ENCODE measurements at places on chromosomes 2 and 18.

DNA sequence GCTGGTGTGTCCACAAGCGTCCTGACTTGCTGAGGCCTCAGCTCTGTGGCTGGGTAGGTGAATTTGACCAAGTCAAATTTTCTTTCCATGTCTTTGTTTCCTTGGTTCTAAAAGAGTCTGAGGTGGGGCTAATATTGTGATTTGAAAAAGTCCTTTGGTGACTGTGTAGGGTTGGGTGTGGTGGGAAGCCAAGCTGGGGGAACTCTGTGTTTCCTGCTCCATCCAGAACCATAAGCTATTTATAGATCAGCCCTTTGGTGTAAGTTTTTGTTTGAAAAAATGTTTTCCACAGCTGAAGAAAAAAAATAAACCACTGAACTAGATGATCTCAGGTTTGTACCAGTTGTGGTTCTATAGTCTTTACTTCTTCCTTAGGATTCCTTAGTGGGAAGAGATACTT lies 462.7 kb downstream of the TGIF1 start:
- no peak for DNase-seq

GRCh38 chr18:13271302-13271911 lies 52.8 kb downstream of the LDLRAD4 start:
- no peak for DNase-seq

- no peak for DNase-seq
Observed at GRCh38 chr18:13211534-13211933, 7.0 kb upstream of the LDLRAD4 start.

DNA sequence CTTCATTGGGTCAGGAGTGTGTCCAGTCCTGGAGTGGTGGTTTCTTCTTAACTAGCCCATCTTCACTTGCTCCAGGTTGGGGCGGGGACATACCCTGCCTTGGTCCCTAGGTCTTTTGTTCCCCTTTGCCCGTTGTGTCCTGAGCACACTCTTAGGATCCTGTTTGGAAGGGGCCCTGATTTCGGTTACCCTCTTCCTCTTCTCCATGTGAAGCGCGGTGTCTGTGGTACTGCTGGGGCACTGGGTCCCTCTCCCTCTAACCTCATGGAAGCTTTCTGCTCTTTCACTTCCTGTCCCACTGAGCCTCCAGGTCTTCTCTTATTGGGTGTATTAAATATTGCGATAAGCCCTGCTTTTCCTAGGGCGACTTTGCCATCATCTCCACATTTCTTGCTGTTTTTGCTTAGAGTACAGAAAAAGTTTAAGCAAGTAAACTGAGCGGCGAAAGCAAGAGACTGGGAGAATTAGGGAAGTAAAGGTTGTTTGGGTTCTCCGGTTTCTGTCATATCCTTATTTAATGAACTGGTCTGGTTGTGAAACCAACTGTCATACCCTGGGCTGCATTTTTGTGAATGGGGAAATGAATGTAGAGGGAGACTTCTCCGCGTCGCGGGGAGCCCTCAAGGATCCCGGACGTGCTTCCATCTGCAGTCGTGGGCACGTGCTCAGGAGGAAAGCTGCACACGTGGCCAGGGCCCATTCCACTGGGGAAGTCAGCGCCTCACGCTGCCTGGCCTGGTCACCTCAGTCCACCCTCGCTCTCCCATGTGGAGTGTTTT lies 73.8 kb upstream of the B3GNT7 start:
- no peak for DNase-seq

- DNase-seq, result no peak
Observed at GRCh38 chr2:3596901-3597417, 2.0 kb downstream of the COLEC11 start.

DNA sequence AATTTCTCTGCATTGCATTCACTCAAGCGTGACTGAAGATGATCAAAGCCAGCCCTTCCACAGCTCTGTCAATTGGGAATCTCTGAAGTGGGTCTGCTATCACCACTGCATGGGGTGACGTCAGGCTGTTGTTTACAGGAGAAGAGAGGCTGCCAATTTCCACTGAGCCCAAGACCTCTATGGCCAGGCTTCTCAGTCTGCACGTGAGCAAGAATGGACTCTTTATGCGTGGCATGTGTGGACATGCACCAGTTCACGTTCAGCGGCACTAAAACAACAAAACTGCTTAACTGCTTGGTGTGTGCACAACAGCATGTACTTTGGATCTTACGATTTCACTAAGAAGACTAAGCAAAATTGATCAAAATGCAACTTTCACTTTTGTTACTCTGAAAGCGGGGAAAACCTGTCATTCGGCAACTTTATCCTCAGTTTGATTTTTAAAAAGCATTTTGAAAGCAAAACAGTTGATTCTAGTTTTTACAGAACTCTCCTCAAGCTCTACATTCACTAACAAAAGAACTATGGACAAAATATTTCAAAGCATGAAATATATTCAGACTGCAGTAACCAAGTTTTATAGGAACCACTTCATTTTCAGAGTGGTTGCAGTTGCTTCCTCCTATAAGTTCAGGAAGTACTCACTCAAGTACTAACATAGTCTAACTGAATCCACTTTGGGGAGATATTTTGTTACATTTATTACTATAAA lies 77.0 kb upstream of the SERTAD2 start:
- DNase-seq, result peak; percentile 66

GRCh38 chr2:208489687-208490086 lies 83.1 kb downstream of the PTH2R start:
- no peak for DNase-seq

- no peak for DNase-seq
Observed at GRCh38 chr2:130936451-130936850, 99.7 kb downstream of the ARHGEF4 start.

GRCh38 chr2:197011801-197012641 lies 85.5 kb upstream of the PGAP1 start:
- DNase-seq, result peak; percentile 32

DNA sequence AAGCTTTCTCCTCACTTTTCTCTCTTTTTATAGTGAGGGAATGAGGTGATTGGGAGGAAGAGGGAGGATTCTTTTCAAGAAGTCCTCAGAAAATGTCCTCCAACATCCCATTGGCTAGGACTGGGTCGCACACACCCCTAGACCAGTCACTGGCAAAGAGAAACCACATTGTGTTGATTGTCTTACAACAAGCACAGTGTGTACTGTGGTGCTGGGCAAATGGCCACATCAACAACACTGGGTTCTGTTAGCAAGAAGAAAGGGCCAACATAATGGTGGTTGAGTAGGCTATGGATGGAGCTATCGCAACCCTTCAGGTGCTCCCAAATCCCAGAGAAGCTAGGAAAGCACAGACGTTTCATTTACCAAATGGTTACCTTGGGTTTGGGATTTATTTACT lies 18.7 kb upstream of the PTPN4 start:
- DNase-seq, result no peak

DNA sequence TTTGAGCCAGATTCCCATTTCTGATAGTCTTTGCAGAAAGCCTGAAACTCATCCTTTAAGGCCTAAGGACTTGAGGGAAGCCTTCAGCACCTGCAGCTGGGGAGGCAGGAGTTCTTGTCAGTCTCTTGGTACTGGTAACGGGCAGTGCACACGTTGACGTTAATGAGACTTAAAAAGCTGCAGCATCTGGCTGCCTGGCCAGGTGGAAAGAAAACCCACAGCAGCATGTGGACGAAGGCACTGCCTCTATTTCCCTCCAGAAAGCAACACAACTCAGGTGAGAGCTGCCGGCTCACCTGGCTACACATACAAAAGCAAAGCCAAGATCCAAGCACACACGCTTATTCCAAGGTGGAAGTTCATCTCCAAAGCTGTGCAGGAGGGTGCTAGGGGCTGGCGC lies 178.8 kb downstream of the ANAPC1 start:
- no peak for DNase-seq

DNA sequence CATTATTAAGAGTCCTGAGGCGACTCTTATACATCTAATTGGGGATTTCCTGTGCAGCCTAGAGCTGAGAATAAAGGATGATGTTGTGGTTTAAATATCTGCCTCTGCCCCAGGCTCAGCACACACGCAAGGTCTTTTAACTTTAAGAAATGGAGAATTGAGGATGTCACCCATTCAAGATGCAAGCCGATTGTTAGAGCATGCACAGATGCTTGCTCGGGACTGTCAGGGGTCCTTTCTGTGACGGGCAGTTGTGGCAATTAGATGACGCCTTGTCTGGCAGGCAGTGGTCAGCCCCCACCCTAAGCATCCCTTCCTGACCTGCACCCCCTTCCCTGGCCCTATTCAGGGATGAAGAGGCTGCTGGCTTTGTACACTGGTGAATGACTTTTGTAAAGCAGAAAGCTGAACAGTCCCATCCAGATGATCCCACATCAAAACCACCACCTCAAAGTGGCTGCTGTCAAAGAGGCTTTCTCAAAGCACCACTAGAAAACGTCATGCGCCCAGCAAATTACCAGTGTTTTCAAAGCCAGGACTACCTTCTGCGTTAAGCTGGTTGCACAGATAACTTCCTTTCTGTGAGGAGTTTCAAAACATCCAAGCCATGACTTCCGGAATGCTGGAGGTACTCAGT lies 23.7 kb downstream of the FAM178B start:
- peak; percentile 90 for DNase-seq

DNA sequence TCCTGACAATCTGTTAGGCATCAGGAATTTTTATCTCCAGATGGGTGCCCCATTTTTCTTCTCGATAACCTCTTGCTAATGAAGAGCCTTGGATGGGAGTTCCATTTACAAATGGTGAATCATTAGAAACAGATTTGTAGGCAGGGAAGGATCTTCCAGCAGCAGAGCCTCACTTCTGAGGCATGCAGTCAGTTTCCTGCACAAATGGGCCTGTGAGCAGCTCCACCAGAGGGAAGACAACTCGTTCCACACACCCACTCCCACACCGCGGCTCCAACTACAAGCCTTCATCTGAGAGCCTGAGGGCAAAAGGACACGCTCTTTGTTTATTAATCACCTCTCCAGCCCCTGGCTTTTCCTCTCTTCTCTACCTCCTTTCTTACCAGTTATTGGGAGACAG lies 108.5 kb downstream of the CTAGE1 start:
- no peak for DNase-seq

- no peak for DNase-seq
Observed at GRCh38 chr2:55252832-55253231, 16.2 kb downstream of the MTIF2 start.

GRCh38 chr2:60555783-60556139 lies 2.3 kb upstream of the BCL11A start:
- no peak for DNase-seq

- DNase-seq, result no peak
Observed at GRCh38 chr2:27875089-27875881, 14.9 kb downstream of the RBKS start.

- DNase-seq, result no peak
Observed at GRCh38 chr2:3251946-3252345, 125.7 kb downstream of the EIPR1 start.

DNA sequence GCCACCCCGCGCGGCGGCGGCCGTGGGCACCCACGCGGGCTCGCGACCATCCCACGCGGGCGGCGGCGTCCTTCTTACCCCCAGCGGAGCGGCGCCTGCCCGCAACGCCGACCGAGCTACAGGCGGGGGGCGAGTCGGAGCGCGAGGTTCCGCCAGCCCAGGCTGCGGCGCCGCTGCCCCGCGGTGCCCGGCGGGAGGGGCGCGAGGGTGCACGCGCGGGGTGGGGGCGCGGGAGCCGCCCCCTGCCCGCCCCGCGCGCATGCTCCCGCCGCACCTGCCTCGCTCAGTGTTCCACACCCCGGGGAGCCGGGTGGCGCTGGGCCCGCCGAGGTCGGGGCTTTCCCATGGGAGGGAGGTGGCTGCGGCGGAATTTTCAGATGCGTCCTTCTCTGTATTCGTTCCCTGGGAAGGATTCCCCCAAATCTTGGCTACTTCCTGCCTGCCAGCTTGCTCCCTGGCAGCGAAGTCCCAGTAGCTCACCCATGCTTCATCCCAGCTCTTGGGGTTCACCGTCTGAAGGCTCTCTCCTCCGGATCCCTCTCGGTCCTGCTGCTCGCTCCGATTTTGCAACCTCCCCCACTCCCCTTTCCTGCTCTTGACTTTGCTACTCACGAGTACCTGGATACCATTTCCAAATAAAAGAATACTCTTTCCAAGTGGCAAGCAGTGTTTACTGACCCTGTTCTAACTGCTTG lies at the start of gene L3MBTL4:
L3MBTL4 (minus strand) TSS at position 189 of the 695 bp plus-strand sequence. CDS start 103,286 bp downstream, outside the sequence.
- DNase-seq, result peak; percentile 3

GRCh38 chr2:7044253-7045250 lies 127.3 kb downstream of the RNF144A start:
- peak; percentile 75 for DNase-seq

- DNase-seq, result no peak
Observed at GRCh38 chr2:34734042-34734441, 1134.9 kb upstream of the FAM98A start.

GRCh38 chr18:55585065-55585919 lies 2.7 kb downstream of the TCF4 start:
- DNase-seq, result no peak

DNA sequence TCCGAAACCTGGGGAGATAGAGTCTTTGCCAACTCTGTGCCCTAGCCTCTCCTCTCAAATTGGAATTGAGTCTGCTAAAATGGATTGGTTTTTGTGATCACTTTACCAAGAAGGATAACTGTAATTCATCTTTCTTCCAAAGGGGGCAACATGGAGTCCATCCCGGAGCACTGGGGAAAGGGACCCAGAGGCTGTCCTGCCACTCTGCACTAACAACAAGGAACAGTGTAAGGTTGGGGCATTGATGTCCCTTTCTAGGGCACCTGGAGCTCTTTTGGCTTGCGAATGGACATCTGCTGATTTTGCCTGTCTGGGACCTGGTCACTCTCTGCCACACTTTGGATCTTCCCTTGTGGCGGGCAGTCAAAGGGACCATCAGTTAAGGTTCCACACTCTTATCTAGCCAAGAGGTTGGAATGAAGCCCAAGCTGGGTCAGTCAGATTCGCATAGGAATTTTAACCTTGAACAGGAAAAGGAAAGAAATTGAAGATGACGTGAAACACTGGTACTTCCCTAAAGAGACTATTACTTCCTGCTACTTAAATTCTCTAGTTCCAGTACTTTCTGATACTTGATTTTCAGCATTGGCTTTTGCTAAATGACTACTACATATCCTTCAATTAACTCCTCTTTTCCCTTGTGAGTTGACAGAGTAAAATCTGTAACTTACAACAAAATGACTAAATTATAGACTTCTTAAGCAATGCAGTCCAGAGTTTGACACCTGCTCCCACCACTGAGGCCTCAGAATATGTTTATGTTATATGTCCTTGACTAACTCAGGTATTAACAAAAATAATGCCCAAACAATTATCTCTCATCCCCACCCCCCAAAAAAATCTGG lies 64.7 kb upstream of the KLF7 start:
- no peak for DNase-seq

DNA sequence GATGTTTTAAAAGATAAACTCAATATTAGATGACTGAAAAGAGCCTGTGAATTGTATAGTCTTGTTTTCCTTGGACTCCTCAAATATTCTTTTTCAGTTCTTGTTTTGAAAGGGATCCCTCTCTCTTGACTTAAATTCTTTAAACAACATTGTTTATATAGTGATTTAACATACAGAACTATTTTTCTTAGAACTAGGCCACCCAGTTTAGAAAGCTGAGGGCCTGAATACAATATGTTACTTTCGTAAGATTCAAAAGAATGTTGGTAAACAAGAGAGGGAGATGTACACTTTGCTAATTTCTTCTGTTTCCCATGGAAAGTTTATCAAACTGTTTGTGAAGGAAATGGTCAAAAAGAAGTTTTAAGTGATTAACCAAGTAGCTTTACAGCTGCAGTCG lies 5.5 kb upstream of the TSPYL6 start:
- no peak for DNase-seq

Measured in CD4-positive, alpha-beta T cell treated with Interleukin-17A for 4 hours (primary cell).